ENCODE measurements at places on chromosomes 4 and X.
A peak's percentile ranks its signal among the peaks of the same experiment; 100 is the strongest.

DNA sequence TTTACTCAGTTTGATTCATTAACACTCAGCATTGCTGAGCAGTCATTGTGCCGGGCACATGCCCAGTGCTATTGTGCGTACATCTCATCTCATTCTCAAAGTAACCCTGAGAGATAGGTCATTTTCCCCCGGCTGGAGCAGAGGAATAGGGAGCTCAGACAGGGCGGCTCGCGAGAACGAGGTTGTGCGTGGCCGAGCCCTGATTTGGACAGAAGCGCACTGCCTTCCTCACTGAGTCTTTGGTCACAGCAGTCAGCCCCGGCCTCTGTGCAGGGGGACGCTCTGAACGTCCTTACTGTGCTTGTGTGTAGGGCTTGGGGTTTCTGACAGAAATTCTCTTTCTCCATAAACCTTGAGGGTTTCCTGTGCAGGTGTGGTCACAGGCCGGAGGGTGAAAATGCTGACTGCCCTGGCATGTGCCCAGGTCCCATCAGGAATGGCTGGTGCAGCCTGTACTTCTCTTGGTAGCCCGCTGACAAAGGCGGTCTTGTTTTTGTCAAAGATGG is 39.5 kb downstream of the NOP14 start:
- H3K36me3 ChIP-seq = peaks cover 26% of the 10 kb centered on the region
- H3K4me1 ChIP-seq = no peaks in the 10 kb centered on the region
- no peaks in the 10 kb centered on the region for H3K27me3 ChIP-seq
- H3K4me3 ChIP-seq = no peak overlapping the region
- DNase-seq = no peak

DNA sequence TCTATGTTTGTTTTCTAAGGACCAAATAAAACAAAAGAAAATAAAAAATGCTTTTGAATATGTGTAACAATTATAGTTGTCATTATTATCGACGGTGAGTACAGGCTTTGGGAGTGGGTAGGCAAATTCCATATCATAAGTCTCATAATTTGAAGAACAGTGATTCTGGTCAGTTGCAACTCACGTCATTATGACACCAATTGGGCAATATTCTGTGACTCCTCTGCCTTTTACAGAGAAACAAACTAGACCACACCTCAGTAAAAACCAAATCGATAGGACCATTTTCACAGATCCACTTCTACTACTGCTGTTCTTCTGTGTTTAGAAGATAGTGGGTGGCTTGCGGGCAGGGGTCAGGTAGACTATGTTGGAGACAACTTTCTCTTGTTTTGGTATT is 250.1 kb downstream of the C4orf33 start:
- H3K4me3 ChIP-seq = no peak overlapping the region
- H3K36me3 ChIP-seq = no peaks in the 10 kb centered on the region
- peaks cover 13% of the 10 kb centered on the region for H3K4me1 ChIP-seq
- no peak overlapping the region for H3K27ac ChIP-seq
- H3K27me3 ChIP-seq = no peaks in the 10 kb centered on the region

DNA sequence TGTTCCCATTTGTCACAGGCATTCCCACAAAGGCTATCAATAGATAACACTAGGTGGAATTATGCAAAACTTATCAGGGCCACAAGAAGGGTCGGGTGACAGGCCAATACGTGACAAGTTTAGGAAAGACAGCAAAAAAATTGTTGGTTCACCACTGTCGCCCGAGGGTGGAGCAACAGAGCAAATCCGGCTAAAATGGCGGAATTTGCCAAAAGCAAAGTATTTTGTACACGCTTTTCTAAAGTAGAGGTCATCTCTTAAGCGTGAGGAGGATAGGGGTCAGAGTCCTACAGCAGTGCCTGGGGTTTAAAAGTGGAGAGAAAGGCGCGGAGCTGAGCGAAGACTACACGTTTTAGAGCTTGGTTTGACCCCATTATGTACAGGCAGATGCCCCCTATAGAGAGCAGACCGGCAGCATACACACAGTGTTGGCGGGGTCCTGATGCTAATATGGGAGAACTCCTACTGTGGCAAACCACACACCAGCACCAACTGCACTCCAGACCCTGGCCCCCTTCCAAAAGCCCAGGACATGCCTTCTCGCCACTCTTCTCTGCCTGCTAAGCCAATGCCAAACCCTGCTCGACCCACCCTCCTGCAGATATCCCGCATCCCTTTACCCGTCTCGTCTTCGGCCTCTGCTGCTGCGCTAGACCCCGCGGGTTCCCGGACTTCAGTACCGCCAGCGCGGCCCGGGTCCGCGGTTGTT is 733 bp downstream of the CCNA2 start:
- peak overlapping the region; percentile 96 for H3K4me3 ChIP-seq
- peak overlapping the region; percentile 92 for H3K27ac ChIP-seq
- peaks cover 46% of the 10 kb centered on the region for H3K36me3 ChIP-seq
- no peaks in the 10 kb centered on the region for H3K27me3 ChIP-seq

DNA sequence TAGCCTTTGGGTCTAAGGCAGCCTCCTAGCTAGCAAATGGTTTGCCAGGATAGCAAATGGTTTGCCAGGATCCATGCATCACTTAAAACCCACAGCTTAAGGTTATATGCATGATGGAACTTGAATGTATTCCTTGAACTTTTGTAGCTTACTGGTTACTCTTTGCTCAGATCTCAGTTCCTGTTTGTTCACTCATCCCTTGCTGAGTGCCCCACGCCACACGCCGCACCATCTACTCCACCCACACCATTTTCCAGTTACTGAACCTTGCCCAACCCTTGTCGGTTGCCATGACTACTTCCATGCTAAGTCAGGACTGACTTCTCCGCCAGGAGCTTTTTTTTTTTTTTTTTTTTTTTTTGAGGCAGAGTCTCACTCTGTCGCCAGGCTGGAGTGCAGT is 29.5 kb upstream of the XIAP start:
- no peak overlapping the region for H3K4me3 ChIP-seq
- no peaks in the 10 kb centered on the region for H3K27me3 ChIP-seq
- peak; percentile 59 for DNase-seq
- no peak overlapping the region for H3K27ac ChIP-seq
- H3K36me3 ChIP-seq = no peaks in the 10 kb centered on the region

GRCh38 chrX:1223242-1223600 is 10.8 kb upstream of the CRLF2 start:
- no peaks in the 10 kb centered on the region for H3K36me3 ChIP-seq
- H3K27ac ChIP-seq = no peak overlapping the region
- H3K4me1 ChIP-seq = no peaks in the 10 kb centered on the region
- DNase-seq = no peak
- no peak overlapping the region for H3K4me3 ChIP-seq

DNA sequence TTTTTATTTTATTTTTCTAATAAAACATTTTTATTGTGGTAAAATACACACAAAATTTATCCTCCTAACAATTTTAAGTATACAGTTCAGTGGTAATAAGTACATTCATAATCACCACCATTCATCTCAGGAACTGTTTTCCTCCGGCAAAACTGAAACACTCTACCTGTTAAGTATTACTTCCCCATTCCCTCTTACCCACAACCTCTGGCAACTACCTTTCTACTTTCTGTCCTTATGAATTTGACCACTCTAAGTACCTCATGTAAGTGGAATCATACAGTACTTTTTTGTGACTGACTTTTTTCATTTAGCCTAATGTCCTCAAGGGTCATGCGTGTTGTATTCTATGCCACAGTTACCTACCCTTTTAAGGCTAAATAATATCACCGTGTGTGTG is 21.1 kb upstream of the HSFX4 start:
- H3K36me3 ChIP-seq = no peaks in the 10 kb centered on the region
- H3K4me1 ChIP-seq = no peaks in the 10 kb centered on the region
- H3K4me3 ChIP-seq = no peak overlapping the region
- H3K27ac ChIP-seq = no peak overlapping the region
- no peak for DNase-seq
- no peaks in the 10 kb centered on the region for H3K27me3 ChIP-seq
